ENCODE measurements at places on chromosomes 7 and 10.

DNA sequence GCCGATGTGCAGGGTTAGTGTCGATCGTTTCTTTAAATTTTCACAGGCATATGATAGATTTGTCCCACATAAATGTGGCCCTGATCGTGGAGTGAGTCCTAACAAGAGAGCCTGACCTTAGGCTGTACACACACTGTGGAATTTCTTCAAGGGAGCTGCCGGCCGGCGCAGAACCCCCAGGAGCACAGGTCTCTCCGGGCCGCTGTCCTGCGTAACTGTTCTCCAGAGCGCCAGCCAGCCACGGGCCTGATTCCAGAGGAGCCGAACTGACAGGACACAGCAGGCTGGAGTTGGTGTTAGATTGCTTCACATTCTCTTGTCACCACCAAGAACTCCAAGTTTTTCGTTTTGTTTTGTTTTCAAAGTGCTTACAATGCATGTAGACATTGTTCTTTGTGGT is 37.3 kb downstream of the SHH start:
- no peak for DNase-seq

- DNase-seq: no peak
These were observed 444 bp upstream of the TNPO3 start for GRCh38 chr7:129055294-129055816.

GRCh38 chr10:107477266-107477665 is 312.8 kb upstream of the SORCS1 start:
- no peak for DNase-seq

DNA sequence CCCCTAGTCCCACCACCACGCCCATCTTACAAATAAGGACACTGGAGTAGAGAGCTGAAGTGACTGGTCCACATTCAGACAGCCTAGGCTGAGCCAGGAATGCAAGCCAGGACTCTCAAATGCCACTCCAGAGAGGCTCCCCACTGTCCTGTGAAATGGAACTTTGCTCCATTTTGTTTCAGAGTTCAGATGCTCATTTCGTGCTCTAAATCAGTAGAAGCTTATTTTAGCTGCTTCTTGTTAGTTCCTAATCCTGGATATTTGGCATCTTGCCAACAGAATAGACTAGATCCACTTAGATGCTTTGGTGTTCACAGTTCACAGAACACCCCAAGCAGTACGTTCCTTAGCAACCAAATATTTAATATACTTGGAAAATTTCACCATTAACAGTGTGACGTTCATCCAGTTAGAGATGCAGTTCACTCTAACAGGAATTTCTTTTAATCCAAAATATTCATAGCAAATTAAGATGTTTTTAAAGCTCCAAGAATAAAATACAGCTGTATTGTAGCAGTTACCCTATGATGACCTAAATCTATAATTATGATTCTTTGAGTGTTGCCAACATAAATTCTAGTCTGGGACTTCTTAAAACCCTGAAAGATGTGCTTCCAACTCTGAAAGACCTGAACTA is 7.3 kb downstream of the MMP21 start:
- no peak for DNase-seq

- no peak for DNase-seq
These were observed 170.5 kb downstream of the SEPTIN7 start for GRCh38 chr7:35971133-35971891.

- DNase-seq: no peak
These were observed 438.3 kb downstream of the NXPH1 start for GRCh38 chr7:8871716-8872115.

- DNase-seq: no peak
These were observed 73.9 kb downstream of the ADRA2A start for GRCh38 chr10:111150691-111151090.

DNA sequence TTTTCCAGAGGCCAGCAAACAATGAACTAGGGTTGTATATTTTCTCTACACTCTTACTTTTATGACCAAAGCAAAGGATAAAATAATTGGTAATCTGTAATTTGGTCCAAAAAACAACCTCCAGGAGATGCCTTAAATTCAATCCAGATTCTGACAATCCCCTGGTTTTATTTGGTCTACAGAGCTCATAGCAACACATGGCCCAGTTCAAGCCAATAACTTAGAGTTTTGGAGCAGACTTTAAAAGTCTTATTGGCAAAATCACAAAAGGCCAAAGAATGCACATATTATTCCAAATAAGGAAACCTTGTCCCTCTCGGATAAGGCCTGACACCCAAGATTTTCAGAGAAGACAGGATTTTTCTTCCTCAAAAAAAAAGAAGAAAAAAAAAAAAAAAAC is 51.9 kb downstream of the SORBS1 start:
- DNase-seq: no peak
